Foreskin fibroblast (primary cell): ENCODE measurements at places on chromosomes 7 and 10.
A peak's percentile ranks its signal among the peaks of the same experiment; 100 is the strongest.

DNA sequence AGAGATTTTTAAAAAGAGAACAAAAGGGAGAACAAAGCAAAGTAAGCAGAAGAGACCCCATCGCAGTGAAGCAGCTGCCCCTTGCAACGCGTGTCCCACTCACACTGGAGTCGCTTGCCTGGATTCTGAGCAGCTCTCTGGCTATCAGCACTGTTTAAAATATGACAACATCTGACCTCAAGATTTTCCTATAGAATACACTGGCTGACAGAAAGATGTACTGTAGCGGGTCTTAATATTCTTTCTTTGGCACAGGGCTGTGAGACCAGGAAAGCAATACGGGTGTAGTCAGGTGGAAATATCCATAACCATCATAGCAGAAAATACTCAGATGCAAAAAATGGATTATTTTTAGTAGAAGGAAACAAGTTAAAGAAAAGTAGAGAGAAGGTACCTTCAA is 125.7 kb upstream of the TNS3 start:
- no peak for DNase-seq

DNA sequence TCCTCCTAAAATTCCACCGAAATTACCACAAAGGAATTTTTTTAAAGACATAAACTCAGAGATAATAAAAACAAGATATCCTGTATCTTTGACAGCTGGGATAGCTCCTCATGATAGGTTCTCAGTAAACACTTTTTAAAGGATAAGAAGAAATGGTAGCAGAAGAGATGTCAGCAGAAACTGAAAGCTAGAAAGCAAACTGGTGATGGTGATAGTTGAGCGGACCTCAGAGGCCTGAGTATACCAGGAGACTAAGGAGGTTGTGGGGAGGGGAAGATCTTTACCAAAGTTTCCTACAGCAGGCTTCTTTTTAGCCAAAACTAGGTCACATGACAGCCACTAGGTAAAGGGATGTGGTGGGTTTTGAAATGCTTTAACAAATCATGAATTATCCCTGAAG is 22.5 kb downstream of the PCGF5 start:
- DNase-seq, result no peak

GRCh38 chr10:43077421-43078171 is 727 bp downstream of the RET start:
- DNase-seq, result peak; percentile 26

DNA sequence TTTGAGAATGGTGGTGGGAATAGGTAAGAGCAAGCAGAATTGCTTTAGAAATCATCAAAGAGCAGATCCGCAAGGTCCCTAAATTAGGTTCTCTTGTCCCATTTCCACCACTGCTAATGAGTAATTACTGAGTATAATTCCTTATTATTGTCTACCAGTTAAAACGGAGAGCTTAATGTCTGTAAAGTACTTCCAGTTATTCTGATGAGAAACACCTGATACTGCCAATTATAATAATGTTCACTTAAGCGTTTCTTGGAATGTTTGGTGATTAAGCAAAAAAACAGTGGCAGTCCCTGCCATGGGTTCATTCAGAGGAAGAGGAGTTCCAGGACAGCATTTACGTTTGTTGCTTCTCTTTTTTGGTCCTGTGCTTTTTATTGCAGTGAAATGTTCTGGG is 358.5 kb upstream of the GALNT17 start:
- no peak for DNase-seq

DNA sequence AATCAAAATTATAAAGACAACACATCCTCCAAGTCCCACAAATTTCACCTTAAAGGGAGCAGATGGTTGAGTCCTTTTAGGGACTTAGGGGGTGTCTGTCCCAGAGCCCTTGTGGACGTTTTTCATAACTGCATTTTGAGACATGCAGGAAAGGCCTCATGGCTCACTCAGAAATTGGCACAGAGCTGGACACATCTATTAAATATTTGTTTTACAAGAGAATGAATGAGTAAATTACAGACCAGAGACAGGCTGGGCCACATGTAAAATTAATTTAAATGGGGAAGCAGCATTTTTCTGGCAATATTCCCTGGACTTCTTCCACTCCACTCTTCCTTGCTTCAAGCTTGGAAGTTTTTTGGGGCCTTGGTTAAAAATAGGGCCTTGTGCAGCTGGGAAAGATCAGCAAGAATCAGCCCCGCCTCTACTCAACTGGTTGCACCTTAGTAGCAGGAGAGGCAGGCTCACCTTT is 20.0 kb downstream of the LAMB1 start:
- DNase-seq, result no peak

GRCh38 chr7:130943336-130943901 is 209.4 kb upstream of the KLF14 start:
- DNase-seq, result peak; percentile 70

DNA sequence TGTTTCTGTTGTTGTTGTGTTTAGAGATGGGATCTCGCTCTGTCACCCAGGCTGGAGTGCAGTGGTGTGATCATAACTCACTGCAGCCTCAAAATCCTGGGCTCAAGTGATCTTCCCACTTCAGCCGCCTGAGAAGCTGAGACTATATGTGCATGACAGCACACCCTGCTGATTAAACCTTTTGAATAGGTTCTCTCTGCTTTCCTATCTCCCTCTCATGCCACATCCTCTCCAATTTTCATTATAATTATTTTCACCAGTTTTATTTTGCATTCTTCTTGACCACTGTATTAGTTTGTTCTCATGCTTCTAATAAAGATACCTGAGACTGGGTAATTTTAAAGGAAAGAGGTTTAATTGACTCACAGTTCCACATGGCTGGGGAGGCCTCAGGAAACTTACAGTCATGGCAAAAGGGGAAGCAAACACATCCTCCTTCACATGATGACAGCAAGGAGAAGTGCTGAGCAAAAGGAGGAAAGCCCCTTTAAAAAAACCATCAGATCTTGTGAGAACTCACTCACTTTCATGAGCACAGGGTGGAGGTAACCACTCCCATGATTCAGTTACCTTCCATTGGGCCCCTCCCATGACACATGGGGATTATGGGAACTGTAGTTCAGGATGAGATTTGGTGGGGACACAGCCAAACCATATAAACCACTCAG is 12.9 kb downstream of the AGK start:
- DNase-seq, result no peak

GRCh38 chr7:105307163-105307672 is 81.5 kb downstream of the SRPK2 start:
- DNase-seq, result no peak

GRCh38 chr7:94410413-94411187 is 15.9 kb downstream of the COL1A2 start:
- no peak for DNase-seq

DNA sequence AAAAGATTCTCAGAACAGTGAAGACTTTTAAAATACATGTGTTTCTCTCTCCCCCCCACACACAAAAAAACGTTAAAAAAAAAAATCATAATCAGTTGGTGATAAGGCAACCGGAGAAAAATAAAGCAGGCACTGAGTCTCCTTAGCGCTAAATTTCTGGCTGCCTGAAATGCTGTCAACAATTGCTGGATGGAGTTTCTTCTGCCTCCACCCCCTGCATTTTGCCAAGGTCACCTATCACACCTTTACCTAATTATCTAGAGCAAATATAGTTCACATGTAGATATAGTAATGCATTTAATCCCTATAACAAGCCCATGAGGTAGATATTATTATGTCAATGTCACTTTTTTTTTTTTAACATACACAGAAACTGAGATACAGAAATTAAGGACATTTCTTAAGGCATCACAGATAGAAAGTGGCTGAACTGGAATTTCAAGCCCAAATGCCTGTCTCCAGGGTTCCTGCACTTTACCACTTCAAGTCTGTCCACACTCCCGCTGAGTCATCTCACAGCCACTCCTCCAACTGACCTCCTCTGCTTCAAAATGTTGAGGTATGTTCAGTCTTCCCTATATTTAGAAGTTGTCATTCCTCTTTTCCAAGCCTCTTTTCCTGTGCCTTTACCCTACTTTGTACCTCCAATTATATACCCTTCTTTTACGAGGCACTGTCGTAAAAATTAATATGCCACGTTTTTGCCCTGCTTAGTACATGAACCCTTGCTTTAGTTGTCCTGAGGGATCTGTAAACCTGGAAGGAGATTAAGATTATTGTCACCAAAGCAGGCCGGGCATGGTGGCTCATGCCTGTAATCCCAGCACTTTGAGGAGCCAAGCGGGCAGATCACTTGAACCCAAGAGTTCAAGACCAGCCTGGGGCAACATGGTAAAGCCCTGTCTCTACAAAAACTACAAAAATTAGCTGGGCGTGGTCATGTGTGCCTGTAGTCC is 72.8 kb upstream of the MPP7 start:
- peak; percentile 45 for DNase-seq

DNA sequence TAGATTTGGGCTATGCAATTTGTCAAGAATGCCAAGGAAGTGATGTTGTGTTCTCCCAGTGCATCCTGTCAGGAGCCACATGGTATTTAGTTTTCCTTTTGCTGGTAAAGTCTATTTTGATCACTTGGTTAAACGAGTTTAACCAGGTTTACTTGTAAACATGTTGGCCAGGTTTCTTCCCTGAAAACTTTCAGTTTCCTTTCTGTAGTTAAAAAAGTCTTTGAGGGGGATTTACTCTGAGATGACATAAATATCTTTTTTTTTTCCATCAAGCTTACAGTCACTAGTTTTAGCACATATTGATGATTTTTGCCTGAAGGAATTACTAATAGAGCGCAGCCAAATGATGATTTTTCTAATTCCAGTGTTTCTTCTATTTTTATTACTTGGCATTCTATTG is 320.5 kb downstream of the PHF14 start:
- no peak for DNase-seq

GRCh38 chr10:90859321-90859751 is 1.5 kb upstream of the HTR7 start:
- peak; percentile 77 for DNase-seq
